ENCODE measurements at places on chromosomes 7 and 10. TPM values are rescaled to one million over a fixed set of nuclear protein-coding genes. Genes with fewer than 3 reads are reported as not detected.

The CFTR gene
- not detected for total RNA-seq

The TAS2R41 gene
- total RNA-seq = not detected

- peak; percentile 52 for DNase-seq
- peak overlapping the region; percentile 29 for H3K27ac ChIP-seq
- H3K4me3 ChIP-seq = no peak overlapping the region
- no peaks in the 10 kb centered on the region for H3K36me3 ChIP-seq
- peaks cover 51% of the 10 kb centered on the region for H3K4me1 ChIP-seq
Observed at GRCh38 chr10:103835096-103836050, 20.0 kb downstream of the SH3PXD2A start.

The DNA2 gene
- 9.0 TPM for total RNA-seq

The ANKRD61 gene
- not detected for total RNA-seq

DNA sequence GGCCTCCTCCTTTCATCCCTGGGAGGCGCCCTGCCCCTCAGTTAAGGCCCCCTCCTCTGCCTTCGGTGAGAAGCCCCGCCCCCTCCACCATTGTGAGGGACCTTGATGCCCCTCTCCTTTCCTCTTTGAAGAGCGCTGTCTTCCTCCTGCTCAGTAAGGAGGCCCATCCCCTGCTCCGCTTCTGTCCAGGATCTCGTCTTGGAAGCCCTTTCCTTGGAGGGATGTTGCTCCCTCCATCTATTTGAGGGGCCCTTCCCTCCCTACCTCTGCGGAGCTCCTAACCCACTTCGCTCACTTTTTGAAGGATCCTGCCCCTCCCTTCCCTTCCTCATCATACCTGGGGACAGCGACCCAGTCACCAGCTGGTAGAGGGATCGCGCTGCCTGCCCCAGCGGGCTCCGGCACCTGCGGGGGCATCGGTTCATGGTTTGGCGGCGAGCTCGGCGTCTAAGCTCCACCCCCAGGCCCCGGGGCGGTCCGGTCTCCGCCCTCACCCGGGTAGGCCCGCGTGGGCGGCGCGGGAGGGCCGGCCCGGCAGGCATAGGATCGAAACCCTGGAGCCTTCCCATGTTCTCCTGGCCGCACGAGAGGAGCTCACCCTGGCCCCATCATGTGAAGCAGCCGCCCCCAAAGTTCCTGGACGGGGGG, 4.1 kb downstream of the KCNIP2 start:
- DNase-seq = no peak
- peak overlapping the region; percentile 50 for H3K4me3 ChIP-seq
- no peaks in the 10 kb centered on the region for H3K27me3 ChIP-seq

GRCh38 chr7:54877683-54878082, 118.7 kb upstream of the SEC61G start:
- no peaks in the 10 kb centered on the region for H3K27me3 ChIP-seq
- DNase-seq = no peak
- no peaks in the 10 kb centered on the region for H3K36me3 ChIP-seq
- no peak overlapping the region for H3K4me3 ChIP-seq
- no peak overlapping the region for H3K27ac ChIP-seq
- H3K4me1 ChIP-seq = peaks cover 7% of the 10 kb centered on the region

The CPN1 gene
- not detected for total RNA-seq

GRCh38 chr10:64312876-64313275, 791.7 kb downstream of the REEP3 start:
- no peaks in the 10 kb centered on the region for H3K36me3 ChIP-seq
- no peak for DNase-seq
- no peak overlapping the region for H3K4me3 ChIP-seq
- H3K27ac ChIP-seq = no peak overlapping the region

The RHEB gene
- 128 TPM for total RNA-seq

The CTAGE15 gene
- total RNA-seq = not detected

DNA sequence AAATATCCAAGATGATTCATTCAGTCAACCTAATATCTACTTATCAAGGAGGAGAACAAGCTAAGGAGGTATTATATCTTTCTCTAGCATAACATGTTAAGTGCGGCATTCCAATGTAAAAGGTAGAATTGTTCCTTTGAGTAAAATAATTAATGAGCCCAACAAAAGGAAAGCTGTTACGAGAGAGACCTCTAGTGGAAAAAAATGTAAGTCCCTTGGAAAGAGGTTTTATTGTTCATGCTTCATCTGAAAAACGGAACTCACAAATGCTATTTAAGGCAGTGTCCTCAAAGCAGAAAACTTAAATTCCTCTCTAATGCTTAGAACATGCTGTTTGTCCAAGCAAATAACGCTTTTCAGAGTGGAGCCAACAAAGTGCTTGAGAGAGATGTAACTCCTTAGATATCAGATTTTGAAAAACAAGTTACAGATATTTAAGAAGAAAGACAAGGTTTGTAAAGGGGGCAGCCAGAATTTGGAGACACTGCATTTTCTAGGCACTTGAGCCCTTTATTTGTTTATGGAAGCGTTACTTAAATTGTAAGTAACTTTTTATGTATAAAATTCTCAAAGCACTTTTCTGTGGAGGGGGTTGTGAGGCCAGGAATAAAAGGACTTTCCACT, 119.9 kb downstream of the TFEC start:
- DNase-seq = no peak
- H3K27me3 ChIP-seq = no peaks in the 10 kb centered on the region
- no peak overlapping the region for H3K27ac ChIP-seq
- H3K36me3 ChIP-seq = no peaks in the 10 kb centered on the region
- no peak overlapping the region for H3K4me3 ChIP-seq

The SPDYE2 gene
- not detected for total RNA-seq

DNA sequence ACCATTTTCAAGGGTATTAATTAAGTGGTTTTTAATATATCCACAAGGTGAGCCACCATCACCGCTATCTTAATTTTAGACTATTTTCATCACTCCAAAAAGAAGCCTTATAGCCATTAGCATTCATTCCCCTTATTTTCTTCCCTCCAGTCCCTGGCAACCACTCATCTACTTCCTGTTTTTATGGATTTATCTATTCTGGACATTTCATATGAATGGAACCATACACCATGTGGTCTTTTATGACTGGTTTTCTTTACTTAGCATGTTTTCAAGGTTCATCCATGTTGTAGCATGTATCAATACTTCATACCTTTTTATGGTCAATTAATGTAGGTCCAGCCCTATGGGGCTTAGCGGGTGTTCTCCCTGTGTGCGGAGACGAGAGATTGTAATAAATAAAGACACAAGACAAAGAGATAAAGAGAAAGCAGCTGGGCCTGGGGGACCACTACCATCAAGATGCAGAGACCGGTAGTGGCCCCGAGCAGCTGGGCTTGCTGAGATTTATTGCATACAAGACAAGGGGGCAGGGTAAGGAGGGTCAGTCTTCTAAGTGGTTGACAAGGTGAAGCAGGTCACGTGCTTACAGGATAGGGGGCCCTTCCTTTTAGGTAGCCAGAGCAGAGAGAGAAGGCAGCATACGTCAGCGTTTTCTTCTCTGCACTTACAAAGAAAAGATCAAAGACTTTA, 14.6 kb downstream of the WBP1L start:
- peaks cover 41% of the 10 kb centered on the region for H3K4me1 ChIP-seq
- no peaks in the 10 kb centered on the region for H3K36me3 ChIP-seq
- H3K4me3 ChIP-seq = no peak overlapping the region
- H3K27ac ChIP-seq = peak overlapping the region; percentile 69
- H3K27me3 ChIP-seq = no peaks in the 10 kb centered on the region

The MEST gene
- 49.4 TPM for total RNA-seq

GRCh38 chr7:156892081-156892800, 742 bp downstream of the LMBR1 start:
- peak overlapping the region; percentile 97 for H3K27ac ChIP-seq
- no peaks in the 10 kb centered on the region for H3K36me3 ChIP-seq
- H3K27me3 ChIP-seq = no peaks in the 10 kb centered on the region
- no peaks in the 10 kb centered on the region for H3K4me1 ChIP-seq
- peak overlapping the region; percentile 47 for H3K4me3 ChIP-seq

DNA sequence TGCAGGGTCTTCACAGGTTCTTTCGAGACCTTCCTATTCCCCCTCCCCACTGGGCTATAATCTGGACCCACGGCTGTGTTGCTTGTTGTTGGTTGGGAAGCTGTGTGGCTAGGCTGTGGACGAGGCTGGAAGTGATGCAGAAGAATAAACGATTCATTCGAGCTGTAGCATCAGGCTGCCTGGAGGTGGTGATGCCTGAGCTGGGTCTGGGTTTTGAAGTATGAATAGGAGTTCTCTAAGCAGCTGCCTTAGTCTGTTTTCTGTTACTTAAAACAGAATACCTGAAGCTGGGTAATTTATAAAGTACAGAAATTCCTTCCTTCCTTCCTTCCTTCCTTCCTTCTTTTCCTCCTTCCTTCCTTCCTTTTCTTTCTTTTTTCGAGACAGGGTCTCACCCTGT, 126.5 kb upstream of the ZEB1 start:
- no peaks in the 10 kb centered on the region for H3K36me3 ChIP-seq
- no peak overlapping the region for H3K4me3 ChIP-seq
- no peaks in the 10 kb centered on the region for H3K27me3 ChIP-seq
- DNase-seq = no peak
- H3K27ac ChIP-seq = no peak overlapping the region

GRCh38 chr7:79410345-79410744, 43.1 kb downstream of the MAGI2 start:
- no peak overlapping the region for H3K27ac ChIP-seq
- H3K36me3 ChIP-seq = no peaks in the 10 kb centered on the region
- no peak for DNase-seq
- no peaks in the 10 kb centered on the region for H3K4me1 ChIP-seq

The TMEM196 gene
- not detected for total RNA-seq

DNA sequence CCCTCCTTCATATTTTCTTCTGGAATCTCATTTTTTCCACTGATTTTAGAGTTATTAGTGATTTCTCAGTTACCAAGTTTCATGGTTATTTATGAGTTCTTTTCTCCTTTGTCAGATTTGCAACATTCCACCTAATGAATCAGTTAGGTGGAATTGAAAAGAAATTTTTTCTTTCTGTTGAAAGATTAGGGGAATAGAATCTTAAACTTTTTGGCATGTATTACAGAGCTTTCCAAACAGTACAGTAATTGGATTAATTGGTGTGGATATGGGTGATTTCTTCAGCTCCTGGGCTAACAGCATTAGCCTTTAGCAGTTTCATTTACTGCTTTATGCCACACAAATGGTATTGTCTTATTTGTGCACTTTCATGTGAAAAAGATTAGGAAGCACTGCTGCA, 17.0 kb downstream of the STAM start:
- H3K4me1 ChIP-seq = no peaks in the 10 kb centered on the region
- no peak overlapping the region for H3K4me3 ChIP-seq
- H3K27ac ChIP-seq = no peak overlapping the region
- DNase-seq = no peak
- no peaks in the 10 kb centered on the region for H3K27me3 ChIP-seq

The C10orf143 gene
- total RNA-seq = 2.5 TPM

The STRA8 gene
- not detected for total RNA-seq

DNA sequence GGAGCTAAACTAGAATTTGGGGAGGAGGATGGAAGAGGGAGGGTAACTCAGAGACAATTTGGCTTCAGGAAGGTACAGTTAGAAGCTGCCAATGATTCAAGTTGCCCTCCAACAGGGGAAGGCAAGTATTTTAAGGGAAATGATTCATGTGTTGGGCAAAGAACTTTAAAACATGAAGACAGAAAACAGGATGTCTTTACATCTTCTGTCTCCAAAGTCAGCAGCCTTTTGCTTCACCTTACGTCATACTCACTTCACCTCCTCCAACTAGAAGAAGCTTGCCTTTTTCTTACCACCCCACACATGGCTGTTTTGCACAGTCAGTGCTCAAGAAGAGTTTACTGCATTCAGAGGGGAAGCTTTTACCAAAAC, 36.1 kb downstream of the PPP1R3C start:
- H3K36me3 ChIP-seq = no peaks in the 10 kb centered on the region
- H3K4me1 ChIP-seq = peaks cover 24% of the 10 kb centered on the region
- no peak for DNase-seq
- no peaks in the 10 kb centered on the region for H3K27me3 ChIP-seq

GRCh38 chr7:28961972-28962371, 3.8 kb upstream of the TRIL start:
- no peaks in the 10 kb centered on the region for H3K36me3 ChIP-seq
- peaks cover 17% of the 10 kb centered on the region for H3K27me3 ChIP-seq
- H3K27ac ChIP-seq = no peak overlapping the region
- H3K4me3 ChIP-seq = no peak overlapping the region
- DNase-seq = no peak

The HECW1 gene
- 5.7 TPM for total RNA-seq

The FAM20C gene
- total RNA-seq = 44.2 TPM

DNA sequence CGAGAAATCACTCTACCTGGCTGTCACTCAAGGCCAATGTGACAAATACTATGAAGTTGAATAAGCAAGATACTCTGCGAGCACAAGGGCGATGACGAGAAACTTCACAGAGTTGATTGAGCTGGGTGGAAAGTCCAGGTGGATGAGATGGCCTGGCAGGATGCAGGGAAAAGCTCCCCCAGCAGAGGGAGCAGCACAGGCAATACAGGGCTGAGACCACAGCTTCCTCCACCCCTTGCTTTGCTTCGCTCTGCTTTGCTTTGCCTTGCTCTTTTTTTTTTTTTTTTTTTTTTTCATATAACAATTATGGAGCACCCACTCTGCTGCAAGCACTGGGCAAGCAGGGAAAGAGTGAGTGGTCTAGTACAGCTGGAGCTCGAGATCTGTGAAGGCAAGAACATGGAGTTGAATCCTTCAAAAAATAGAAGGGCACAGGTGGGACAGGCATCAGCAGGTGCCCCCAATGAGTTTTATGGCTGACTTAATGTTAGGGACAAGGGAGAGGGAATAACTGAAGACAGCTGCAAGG, 88.3 kb downstream of the CABCOCO1 start:
- DNase-seq = peak; percentile 49
- H3K27ac ChIP-seq = no peak overlapping the region

DNA sequence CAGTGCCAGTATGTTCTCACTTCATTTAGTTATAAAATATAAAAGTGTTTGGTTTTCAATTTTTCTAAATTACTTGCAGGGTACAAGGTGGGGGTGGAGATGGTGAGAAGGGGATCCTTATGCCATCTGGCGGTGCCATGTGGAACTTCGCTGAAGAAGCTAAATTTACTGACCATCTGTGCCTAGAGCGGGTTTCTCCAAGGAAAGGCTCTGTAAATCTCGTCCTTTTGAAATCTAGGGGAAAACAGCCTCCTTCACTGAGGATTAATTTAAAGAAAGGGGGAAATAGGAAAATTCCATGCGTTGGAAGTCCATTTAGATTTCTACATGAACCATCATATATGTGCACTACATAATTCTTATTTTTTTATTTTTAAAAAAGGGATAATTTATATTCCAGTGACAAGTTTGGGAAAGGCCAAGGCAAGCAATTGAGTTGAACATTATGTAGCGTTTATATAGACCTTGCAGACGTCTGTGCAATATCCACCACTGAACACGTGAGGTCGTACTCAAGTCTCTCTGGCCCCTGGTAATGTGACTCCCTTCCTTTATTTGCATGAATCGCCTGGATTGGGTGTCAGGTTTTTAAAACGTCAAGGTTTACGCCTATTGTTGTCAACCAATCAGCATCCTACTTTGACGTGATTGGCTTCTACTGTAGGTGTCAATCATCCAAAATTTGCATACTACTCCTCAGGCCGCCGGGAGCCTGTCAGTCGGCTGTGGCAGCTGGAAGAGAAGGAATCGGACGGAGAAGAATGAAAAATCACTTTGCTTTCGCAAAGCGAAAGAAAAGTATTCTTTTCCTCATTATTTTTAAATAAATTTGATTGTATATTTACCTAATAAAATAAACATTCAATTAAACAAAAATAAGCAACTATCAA, 297.1 kb upstream of the NFE2L3 start:
- no peak overlapping the region for H3K27ac ChIP-seq
- H3K4me3 ChIP-seq = peak overlapping the region; percentile 56
- DNase-seq = peak; percentile 70
- peaks cover 3% of the 10 kb centered on the region for H3K27me3 ChIP-seq
- no peaks in the 10 kb centered on the region for H3K36me3 ChIP-seq

- H3K27me3 ChIP-seq = no peaks in the 10 kb centered on the region
- H3K4me3 ChIP-seq = no peak overlapping the region
- H3K36me3 ChIP-seq = no peaks in the 10 kb centered on the region
- no peak overlapping the region for H3K27ac ChIP-seq
- DNase-seq = no peak
Observed at GRCh38 chr7:90853205-90853604, 257.1 kb downstream of the CDK14 start.

The CPA2 gene
- not detected for total RNA-seq
